Activated CD4-positive, alpha-beta T cell treated with anti-CD3 and anti-CD28 coated beads for 48 hours (primary cell): ENCODE measurements at places on chromosomes 2 and 18.

DNA sequence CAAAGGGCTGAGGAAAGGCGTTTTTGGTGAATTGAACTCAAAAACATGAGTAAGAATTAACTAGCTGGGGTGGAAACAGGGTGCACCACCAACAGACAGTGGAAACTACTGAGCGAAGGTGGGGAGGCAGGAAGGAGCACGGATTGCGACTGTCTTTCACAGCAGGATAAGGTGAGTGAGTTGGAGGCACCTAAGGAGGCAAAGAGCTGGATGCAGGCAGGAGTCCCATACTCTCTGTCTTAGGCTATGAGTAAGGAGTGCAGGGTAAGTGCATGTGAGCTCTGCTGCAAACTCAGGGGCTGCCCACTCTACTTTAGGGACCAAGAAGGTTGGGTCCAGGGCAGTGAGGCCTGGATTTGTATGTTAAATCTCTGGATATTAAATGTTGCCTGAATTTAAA is 333.1 kb upstream of the ZNF521 start:
- DNase-seq: no peak

GRCh38 chr2:75077909-75078308 is 119.5 kb downstream of the POLE4 start:
- no peak for DNase-seq

- DNase-seq: no peak
Observed at GRCh38 chr2:148184976-148185375, 164.1 kb downstream of the MBD5 start.

GRCh38 chr2:129329574-129329973 is 649.9 kb upstream of the RAB6C start:
- DNase-seq: no peak

DNA sequence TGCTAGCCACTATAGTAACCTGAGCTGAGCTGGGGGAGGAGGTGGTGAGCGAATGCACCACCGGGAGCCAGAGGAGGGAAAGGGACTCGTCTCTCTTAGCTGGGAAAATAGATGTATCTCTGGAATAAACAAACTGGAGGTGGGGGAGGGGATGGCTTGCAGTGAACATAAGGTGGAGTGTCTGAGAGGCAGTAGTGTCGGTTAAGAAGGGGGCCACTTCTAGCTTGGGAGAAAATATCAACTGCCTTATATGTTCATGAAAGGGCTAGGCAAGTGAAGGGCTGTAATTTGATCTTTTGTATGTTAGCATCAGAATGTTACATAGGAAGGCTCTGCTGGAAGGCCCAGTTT is 2.2 kb downstream of the SETBP1 start:
- no peak for DNase-seq
